SIG-M5 (cell line): ENCODE measurements at places on chromosomes 12 and 14.

GRCh38 chr12:76400136-76400535 lies 51.9 kb upstream of the BBS10 start:
- no peak for DNase-seq

DNA sequence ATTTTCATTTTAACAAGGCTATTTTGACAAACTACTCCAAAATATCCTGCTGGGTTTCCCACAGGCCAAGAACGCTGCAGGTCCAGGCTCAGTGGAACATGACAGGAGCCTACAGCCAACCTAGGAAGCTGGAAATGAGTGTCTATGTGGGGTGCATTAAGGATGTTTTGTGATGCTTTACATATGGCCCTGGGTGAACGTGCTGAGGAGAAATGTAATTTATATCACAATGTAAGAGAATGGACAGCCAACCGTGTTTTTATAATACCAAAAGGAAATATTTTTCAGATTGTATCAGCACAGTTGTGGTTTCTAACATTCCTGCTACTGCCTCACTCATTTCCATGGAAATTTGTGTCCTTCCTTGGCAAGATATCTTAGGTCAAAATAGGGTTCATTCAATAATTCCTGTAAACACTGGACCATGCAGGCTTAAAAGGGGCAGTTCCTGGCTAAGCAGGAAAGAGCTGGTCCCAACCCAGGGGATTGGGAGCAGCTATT lies 51.5 kb downstream of the ST8SIA1 start:
- DNase-seq = no peak

DNA sequence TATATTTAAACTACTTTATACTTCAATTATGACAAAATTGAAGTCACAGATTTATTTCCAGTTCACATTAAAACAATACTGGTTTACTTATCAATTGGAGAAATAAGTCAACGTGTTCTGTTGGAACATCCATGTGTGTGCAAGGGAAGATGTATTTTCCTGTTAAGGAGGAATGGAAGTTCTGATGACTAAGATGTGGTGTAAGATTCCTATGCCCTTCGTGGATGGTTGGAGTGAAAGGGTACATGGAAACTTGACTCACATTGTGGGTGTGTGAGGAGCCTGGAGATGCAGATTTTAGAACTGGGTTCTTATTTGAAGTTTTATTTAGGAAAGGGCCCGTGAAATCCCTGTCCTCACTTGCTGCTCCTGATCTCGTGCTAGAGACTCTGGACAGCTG lies 95.3 kb downstream of the CATSPERB start:
- DNase-seq = no peak

- no peak for DNase-seq
Observed at GRCh38 chr12:132413931-132414588, 75.9 kb upstream of the FBRSL1 start.

GRCh38 chr14:93535537-93535936 lies 104.8 kb downstream of the UNC79 start:
- no peak for DNase-seq

GRCh38 chr14:100864960-100865681 lies 38.4 kb downstream of the RTL1 start:
- DNase-seq = no peak

- no peak for DNase-seq
Observed at GRCh38 chr14:76958020-76958979, 70.2 kb downstream of the IRF2BPL start.

GRCh38 chr12:70121562-70121961 lies 121.7 kb upstream of the CNOT2 start:
- DNase-seq = no peak

- no peak for DNase-seq
Observed at GRCh38 chr12:66244446-66244845, 55.4 kb downstream of the IRAK3 start.

- DNase-seq = no peak
Observed at GRCh38 chr14:91372671-91373495, 44.7 kb downstream of the CCDC88C start.

GRCh38 chr14:64598404-64598803 lies 48.6 kb downstream of the PPP1R36 start:
- no peak for DNase-seq

- DNase-seq = no peak
Observed at GRCh38 chr14:104687601-104688504, 1.6 kb upstream of the INF2 start.

DNA sequence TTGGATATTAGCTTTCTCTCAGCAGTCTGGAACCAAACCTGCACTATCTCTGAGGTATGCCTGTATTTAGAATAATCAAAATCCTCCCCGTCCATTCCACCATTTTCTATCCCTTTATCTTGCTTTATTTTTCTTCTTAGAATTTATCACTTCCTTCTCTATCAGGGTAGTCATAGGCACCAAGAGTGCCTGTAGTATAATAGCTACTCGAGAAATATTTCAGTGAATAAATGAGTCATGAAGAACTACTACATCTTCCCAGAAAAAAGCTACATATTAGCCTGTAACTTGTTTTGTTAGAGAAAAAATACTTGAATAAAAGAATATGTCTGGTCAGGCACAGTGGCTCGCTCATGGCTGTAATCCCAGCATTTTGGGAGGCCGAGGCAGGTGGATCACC lies 4.3 kb downstream of the SLC2A14 start:
- DNase-seq = no peak

DNA sequence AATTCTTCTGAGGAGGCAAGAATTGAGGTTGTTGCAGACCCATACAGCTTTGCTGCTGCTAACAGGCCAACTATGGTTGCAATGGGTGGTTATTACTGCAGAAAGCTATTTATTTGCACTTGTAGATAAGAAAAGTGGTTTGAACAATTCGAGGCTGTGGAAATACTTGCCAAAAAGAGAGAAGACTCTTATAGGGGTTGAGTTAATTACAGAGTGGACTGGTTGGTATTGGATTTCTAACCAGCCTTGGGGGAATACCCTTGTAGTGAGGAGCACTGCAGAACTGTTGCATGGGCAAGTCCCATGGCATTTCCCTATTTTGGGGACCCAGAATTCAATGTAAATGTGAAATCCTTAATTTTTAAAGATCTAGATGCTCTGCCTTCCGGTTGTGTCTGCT lies 120.5 kb downstream of the KCNMB4 start:
- no peak for DNase-seq

GRCh38 chr14:85224241-85224640 lies 305.7 kb upstream of the FLRT2 start:
- DNase-seq = no peak

GRCh38 chr12:124709722-124710687 lies 142.6 kb upstream of the NCOR2 start:
- no peak for DNase-seq

GRCh38 chr12:130677957-130678558 lies 38.0 kb downstream of the RIMBP2 start:
- DNase-seq = no peak

GRCh38 chr14:98966016-98966415 lies 306.0 kb downstream of the BCL11B start:
- DNase-seq = no peak

DNA sequence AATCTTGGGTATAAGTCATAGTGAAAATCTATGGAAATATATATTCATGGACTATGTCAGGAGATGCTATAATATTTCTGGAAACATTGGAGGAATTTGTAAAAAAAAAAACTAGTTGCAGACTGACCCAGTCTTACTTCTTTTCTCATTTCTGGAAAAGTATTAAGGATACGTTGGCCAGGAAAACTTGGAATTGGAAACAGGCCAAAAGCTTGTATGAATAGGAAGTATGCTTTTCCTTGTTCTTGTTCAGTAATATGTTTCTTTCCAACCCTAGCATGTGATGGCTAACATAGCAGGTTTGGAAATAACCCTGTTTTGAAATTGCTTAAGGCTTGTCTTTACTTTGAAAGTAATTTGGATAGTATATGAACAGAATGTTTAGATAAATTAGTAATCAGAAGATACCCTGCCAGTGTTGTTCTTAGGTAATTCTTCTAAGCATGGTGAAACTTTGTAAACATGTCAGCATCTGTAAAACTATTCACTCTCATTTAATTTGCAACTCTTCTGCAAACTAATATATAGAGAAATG lies 316.2 kb downstream of the NPAS3 start:
- DNase-seq = no peak

- no peak for DNase-seq
Observed at GRCh38 chr12:14260011-14260993, 105.2 kb upstream of the ATF7IP start.

DNA sequence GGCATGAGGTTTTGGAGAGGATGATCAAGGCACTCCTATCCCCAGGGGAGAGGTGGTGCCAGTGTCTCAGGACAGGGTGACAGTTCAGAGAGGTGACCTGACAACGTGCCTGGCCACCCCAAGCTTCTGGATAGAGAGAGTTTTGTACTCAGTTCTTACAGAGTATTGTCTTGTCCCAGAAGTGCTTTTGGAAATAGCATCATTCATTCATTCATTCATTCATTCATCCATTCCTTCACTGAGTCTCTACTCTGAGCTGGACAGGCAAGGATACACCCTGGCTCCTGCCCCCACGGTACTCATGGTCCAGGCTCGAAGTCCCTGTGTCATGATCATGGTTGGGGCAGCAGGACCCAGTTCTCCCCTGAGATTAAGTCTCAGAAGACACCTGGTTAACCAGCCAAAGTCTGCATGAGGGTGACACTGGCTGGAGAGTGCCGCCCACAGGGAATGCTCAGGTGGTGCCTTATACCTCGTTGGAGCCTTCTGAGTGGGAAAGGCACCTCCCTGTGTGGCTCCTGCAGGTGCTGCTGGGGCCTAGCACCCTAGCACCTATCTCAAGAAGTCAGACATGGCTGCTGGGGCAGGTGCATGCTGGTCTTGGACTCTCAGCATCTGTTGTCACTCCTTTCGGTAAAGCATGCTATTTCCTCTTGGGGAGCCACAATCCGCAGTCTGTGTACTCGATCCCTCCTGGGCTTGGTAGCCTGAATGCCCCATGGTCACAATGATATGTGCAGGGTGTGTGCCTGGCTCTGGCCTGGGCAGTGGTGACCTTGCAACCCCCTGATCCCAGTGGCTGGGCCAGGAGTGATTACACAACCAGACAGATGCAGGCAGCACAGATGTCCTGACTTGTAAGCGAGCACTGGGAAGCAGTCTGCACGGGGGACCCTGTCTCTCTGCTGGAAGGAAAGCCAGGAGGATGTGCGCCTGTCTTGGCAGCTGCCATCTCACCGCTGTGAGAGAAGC lies 57.8 kb downstream of the C14orf132 start:
- no peak for DNase-seq

DNA sequence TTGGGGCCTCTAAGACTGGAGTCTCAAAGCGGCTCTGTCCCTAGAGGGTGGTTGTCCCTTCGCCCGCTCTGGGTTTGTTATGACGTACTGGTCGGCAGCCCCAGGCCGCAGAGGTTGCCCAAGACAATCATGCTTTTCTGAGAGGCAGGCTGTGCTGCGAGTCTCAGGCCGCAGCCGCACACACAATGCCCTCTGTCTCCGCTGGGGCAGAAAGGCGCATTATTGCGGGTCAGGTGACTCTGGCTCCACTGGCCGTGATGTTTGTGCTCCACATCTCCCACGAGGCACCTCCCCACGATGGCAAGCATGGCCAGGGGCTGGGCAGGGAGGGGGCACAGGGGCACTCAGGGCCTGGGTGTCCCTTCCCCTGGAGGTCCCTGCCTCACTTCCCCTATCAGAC lies 21.0 kb upstream of the PLEKHG3 start:
- no peak for DNase-seq

DNA sequence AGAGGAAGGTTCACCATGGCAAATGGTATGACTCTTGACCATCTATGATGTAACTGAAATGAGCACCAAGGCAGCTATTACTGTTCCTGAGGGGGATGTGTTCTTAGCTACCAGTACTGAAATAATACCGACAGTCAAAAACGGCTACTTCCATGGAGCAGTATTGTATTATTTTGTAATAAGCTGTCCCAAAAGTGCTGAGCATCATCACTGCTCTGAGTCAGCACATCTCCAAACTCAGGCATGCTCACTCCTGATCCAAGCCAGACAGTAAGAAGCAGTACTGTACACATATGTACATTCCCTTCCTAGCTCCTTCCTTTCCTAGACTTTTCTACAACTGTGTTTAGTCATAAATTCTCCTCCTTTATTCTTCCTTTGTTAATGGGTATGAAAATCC lies 8.6 kb downstream of the VTI1B start:
- no peak for DNase-seq

DNA sequence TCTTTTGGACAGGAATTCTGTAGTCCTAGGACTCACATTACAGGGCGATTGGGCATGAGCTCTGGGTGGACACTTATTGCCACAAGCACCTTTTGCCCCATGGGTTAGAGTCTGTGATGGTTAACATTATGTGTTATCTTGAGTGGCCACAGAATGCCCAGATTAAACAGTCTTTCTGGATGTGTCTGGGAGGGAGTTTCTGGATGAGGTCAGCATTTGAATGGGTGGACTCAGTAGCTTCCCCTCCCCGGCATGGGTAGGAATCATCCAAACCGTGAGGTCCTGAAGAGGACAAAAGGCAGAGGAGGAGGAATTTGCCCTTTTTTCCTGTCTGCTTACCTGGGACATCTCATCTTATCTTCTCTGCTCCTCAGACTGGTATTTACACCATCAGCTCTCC lies 85.6 kb downstream of the BMP4 start:
- DNase-seq = no peak

- no peak for DNase-seq
Observed at GRCh38 chr12:52121824-52122539, 42.5 kb downstream of the SMIM41 start.

DNA sequence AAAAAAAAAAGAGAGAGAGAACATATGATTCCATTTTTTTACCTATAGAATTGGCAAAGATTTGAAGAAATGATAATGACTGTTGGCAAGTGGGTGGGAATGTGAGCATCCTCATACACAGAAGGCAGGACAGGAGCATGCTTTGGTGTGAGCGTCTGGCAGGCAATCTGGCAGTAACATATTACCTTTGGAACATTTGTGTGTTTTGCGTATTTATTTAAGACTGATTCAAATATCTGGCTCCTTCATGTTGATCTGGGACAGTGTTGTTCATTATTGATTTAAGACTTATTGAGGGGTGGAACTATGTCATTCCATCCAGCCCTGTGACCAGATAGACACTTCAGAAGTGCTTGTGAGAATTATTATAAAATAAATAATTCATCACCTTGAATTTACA lies 53.1 kb downstream of the PPP1R36 start:
- DNase-seq = no peak

DNA sequence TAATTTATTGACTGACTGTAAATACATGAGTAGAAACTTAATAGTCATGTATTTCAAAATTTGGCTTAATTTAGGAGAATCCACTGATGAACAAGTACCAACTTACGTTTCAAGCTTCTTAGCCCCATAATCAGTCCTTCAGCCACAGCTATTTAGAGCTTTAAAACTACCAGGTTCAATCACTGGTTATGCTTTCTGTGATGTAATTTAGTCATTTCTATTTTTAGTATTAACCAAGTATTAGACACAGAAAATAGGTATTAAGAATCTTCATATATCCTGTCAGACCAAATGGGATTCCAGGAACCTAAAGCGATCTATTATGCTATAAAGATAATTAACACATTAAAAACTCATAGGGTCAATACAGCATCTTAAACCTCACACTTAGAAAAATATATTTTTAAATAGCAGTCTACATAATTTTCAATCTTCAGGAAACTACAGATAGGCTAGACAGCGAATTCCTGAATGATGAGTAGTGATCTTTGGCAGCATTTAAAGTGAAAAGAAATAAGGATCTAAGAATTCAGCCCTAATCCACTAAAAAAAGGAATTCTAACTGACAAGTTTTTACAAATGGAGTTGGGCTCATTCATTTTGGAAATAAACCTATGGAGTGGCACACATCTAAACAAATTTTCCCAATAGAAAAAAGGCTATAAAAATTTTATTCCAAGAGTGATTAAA lies 51.5 kb downstream of the ZC3H14 start:
- no peak for DNase-seq
